ENCODE measurements at places on chromosomes 1 and 21. TPM values are rescaled to one million over a fixed set of nuclear protein-coding genes. Genes with fewer than 3 reads are reported as not detected.

GRCh38 chr1:50285994-50286393 lies 137.2 kb downstream of the DMRTA2 start:
- ATAC-seq, result no peak

DNA sequence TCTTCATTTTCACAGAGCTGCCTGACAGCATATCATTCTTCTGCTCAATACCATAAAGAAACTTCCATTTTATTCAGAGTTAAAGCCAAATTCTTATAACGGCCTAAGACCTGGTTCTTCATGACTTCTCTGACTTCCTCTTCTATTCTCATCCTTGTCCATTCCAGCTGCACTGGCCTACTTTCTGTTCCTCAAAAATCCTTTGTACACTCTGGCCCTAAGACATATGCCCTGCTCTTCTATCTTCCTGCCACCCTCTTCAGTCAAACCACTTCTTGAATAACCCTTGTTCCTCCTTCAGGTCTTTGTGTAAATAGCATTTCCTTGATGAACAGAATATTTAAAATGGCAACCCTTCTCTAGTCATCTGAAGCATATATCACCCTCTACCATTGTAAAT lies 1338.7 kb upstream of the ADGRL2 start:
- ATAC-seq, result no peak

DNA sequence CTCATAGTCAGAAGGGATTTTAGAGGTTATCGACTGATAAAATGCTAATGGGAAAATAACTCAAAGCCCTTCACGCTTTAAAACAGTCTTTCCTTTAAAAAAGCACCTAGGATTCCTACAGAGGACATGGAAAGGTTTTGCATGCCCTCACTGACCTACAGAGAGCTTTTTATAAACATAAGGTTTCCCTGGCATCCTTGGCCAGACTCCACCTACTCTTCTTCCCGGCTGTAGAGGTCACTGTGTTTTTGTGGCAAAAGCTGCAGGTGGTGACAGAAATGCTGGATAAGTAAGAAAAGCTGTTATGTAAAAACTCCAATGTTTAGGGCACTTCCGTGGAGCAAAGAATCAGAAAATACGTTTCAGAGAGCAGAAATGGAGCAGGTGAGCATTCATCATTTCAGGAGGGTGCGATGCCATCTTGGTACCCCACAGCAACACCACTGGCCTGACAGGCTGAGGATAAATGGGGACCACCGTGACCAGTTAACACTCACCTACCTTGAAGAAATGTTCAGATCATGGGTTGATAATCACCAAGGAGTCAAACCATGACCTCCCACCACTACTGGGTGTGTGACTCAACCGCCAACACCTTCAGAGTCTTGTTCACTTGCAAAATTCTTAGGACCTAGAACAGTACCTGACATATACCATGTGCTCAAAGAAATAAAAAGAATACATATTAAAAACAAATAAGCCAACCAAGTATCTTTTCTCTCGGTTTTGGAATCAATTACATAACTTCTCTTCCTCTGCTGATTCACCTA lies 46.6 kb downstream of the SSBP3 start:
- no peak for ATAC-seq

GRCh38 chr1:18891426-18891780 lies 11.0 kb downstream of the ALDH4A1 start:
- ATAC-seq, result no peak

- no peak for ATAC-seq
Measured at GRCh38 chr1:58206749-58207148, 339.8 kb downstream of the OMA1 start.

DNA sequence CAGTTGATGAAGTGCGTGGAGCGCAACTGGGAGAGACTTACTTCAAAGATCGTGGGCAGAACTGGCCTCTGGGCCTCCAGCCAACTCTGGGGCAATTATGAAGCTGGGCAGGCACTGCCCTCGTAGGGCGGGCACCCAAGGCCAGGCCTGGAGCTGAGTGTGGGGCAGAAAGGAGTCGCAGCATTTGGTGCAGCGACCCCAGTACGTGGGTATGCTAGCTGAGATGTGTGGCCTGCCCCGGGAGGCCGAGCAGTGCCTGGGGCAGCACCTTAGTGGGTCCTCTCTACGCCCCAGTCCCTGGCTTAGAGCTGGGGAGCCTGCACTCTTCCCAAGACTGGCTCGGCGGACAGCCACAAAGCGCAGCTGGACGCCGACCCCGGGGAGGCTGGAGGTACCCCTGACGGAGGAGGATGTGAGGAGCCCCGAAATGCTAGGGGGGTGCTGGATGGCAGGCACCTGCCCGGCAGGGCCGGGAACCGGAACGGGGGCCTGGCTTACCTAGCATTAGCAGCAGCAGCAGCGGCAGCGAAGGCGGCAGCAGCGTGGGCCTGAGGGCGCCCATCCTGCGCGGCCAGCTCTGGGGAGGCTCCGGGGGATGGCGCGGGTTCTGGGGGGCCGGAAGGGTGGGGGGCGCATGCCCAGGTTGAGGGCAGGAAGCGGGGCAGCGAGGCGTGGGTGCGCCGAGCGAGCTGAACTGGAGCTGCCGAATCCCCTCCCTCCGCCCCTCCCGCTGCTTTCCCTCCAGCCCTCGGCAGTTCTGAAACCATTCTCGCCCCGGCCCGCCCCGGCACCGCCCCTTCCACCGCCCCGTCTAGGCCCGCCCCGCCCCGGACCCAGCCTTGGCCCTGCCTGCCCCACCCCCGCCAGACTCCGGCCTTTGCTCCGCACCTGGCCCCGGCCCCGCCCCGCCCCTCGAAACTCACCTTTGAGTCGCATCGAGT lies at the start of gene IGSF8:
TSS of gene IGSF8 (minus strand) at position 709 of the 941 bp plus-strand sequence. CDS start at position 562, 147 bp downstream.
- peak; percentile 27 for ATAC-seq

GRCh38 chr1:42142894-42143675 lies 10.1 kb upstream of the GUCA2B start:
- ATAC-seq, result no peak

DNA sequence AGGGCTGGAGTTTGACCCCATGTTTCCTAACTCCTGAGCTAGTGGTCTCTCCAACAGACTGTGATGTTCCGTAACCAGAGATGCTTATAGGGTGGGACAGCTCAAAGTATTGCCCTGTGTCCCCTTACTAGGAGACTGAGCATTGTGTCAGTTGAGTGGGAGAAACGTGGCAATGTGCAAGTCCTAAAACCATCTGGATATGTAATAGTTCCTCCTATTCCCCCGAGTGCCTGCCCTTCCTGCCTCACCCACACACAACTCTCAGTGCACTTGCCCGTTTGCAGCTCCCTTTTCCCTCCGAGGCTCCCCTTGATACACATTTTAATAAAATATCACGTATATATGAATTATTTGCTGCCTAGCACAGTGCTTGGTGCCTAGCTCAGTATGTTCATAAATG lies 3.4 kb downstream of the PIGV start:
- no peak for ATAC-seq

SPATA45 gene
- total RNA-seq, result not detected

DNA sequence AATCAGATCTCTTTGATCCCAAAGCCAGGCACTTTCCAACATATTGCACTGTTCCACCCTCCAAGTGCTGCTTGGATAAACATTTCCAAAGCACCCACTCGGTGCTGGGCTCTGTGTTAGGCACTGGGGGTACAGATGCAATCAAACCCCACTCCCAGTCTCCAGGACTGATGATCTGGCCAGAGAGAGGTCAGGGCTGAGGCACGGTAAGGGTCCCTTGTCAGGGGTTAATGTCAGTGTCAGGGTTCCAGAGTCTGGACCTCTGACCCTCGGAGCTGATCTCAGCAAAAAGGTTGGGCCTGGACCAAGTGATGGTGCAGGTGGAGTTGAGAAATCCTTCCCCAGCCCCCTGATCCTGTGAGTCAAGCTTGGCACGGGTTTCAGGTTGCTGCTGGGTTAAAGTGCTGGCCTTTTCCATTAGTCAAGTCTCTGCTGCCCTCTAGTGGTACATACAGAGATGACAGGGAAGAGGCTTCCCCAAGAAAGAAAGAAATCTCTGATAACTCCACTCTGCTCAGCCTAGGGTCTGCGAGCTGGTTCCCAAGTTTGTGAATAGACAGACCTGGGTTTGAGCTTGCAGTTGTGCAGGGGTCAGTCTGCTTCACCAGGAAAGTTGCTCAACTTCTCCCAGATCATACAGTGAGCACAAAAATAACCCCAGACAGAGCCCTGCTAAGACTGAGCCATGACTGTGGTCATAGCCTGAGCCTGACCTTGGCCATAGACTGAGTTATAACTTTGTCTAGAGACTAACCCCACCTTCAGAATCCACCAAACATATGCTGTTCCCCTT lies 74.6 kb downstream of the DMRTA2 start:
- ATAC-seq, result peak; percentile 91

- ATAC-seq, result no peak
Measured at GRCh38 chr1:85544689-85545215, 35.8 kb upstream of the CCN1 start.

PRAMEF18 gene
- 0.19 TPM for total RNA-seq

VCAM1 gene
- 0.11 TPM for total RNA-seq

GRCh38 chr1:112743174-112744008 lies 28.3 kb upstream of the PPM1J start:
- no peak for ATAC-seq

Data from motor neuron (in vitro differentiated cells).